Right renal pelvis (tissue), 4 donors: ENCODE measurements at places on chromosomes 4 and X. TPM values are rescaled to one million over a fixed set of nuclear protein-coding genes. Genes with fewer than 3 reads are reported as not detected.

Gene REPS2
- polyA plus RNA-seq, result 17.6 TPM

Gene SPATA18
- 1.4 TPM for polyA plus RNA-seq

DNA sequence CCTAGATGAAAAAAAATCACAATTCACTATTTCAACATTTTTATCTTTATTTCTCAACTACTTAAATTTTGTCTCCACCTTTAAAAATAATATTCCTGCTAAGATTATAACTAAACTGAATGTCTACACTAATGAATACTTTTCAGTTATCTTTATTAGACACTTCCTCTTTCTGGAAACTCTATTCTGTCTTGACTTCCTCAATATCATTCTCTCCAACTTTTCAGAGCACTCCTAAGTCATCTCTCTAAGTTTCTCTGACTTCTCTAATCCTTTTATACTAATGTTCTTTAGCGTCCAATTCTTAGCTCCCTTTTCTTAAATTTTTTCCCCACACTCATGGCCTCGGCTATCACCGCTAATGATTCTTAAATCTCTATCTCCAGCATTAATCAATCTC is 374.2 kb downstream of the FBXO8 start:
- no peak for DNase-seq

Gene SMPX
- polyA plus RNA-seq, result 0.25 TPM

DNA sequence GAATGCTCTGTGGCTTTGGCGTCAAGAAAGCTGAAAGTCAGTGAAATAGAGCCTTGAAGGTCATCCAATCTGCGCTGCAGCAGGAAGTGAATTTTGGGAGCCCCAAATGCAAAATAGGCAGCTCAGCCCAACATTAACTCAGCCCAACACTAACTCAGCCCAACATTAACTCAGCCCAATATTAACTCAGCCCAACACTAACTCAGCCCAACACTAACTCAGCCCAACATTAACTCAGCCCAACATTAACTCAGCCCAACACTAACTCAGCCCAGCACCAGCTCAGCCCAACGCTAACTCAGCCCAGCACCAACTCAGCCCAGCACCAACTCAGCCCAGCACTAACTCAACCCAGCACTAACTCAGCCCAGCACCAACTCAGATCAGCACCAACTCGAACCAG is 71.5 kb downstream of the SORBS2 start:
- no peak for DNase-seq

GRCh38 chr4:149549911-149550310 is 265.7 kb downstream of the IQCM start:
- DNase-seq, result no peak

DNA sequence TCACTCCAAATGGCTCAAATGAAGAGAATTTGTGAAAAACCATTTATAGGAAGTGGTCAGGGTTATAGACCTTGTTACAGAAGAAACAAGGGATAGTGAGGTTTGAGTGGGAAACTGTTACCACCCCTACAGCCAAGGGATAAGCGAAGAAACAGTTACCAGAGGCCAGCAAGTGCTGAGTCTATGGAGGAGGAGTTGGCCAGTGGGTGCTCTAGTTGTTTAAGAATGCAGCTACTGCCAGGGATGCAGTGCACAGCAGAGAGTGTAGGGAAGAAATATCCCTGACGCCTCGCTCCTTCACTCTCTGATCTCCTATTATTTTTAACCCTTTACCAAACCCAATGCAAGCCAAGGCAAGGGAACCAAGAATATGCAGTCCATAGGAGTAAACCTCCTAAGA is 15.2 kb upstream of the SYTL4 start:
- DNase-seq, result no peak

Gene TTC29
- 1.6 TPM for polyA plus RNA-seq

Gene TLR10
- polyA plus RNA-seq, result 0.89 TPM

Gene AVPR2
- 1.4 TPM for polyA plus RNA-seq
